ENCODE measurements at places on chromosomes 2 and 18.

DNA sequence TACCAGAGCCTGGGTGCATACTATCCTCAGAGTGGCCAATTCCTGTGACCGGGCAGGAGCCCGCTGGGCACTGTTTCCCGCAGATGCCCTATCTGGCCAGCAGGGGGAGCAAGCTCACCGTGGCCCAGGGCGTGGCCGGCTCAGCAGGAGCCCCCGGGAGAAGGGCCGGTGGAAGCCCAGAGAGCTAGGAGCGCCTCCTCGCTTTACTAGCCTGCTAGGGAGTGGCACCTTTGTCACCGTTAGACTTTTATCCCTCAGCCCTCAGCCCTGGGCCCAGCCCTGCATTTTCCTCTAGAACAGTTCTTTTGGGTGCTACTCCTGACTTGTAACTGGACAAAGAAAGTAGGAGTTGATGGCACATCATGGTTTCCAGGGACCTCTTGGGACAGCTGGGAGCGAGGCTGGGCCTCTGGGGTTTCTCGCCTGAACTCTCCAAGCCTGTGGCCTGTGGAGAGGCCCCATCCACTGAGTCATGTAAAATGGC lies 24.0 kb downstream of the TMEM177 start:
- peak; percentile 11 for DNase-seq

- DNase-seq: no peak
Measured at GRCh38 chr2:23434721-23435121, 49.7 kb downstream of the KLHL29 start.

DNA sequence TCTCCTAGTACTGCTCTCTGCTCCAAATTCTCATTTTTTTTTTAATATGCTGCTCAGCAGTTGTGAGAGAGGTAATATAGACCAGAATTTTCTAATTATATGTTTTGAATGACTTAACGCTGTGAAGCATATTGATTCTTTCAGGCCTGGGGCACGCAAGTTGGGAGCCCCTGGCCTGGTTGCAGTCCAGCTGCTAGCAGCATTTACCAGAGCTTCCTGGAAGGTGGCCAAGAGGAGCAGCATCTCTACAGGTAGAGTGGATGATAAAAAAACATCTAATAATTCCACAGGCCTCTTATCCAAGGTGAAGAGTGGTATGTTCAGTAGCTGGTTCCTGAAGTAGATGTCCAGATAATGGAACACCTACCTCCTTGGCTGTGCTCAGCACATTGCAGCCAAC lies 7.3 kb upstream of the UGP2 start:
- DNase-seq: no peak

DNA sequence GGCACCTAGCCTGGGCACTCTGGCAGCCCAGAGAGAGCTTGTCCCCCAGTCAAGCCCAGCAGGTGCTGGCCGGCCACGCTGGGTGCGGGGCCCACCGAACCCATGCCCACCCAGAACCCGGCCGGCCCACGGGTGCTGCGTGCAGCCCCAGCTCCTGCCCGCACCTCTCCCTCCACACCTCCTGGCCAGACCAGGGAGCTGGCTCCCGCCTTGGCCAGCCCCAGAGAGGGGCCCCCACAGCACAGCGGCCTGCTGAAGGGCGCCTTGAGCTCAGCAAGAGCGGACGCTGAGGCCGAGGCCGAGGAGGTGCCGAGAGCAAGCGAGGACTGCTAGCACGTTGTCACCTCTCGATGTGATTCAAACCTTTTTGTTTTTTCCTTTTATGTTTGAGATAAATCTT lies 407.0 kb upstream of the KCNJ3 start:
- no peak for DNase-seq

- DNase-seq: no peak
Measured at GRCh38 chr2:114610677-114611076, 168.2 kb downstream of the DPP10 start.

GRCh38 chr2:105504459-105504858 lies 105.6 kb upstream of the FHL2 start:
- no peak for DNase-seq

GRCh38 chr2:131056932-131057287 lies 36.4 kb downstream of the FAM168B start:
- no peak for DNase-seq

- no peak for DNase-seq
Measured at GRCh38 chr2:241268716-241269445, 46.6 kb downstream of the HDLBP start.

DNA sequence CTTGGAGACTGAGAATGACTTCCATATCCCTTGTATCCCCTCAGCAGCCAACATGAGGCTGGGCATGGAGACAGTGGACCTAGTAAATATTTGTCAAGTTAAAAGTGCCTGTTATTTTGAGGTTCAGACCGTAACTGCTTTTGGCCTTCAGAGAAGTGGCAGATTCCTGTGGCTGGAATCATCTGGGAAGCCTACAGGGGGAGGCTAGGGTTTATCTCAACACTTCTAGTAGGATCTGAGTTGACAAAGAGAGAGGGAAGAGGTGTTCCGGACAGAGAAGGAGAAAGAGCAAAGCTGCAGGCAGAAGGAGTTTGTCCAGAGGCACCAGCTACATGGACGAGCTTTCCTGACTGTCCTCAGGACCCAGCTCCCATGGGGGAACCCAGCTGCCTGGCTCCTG lies 27.0 kb downstream of the SLC14A2 start:
- no peak for DNase-seq

GRCh38 chr2:80302314-80303005 lies 2.1 kb downstream of the LRRTM1 start:
- no peak for DNase-seq

- DNase-seq: no peak
Measured at GRCh38 chr18:10400534-10401307, 53.7 kb upstream of the APCDD1 start.

- DNase-seq: no peak
Measured at GRCh38 chr2:19086231-19086651, 272.2 kb downstream of the OSR1 start.

DNA sequence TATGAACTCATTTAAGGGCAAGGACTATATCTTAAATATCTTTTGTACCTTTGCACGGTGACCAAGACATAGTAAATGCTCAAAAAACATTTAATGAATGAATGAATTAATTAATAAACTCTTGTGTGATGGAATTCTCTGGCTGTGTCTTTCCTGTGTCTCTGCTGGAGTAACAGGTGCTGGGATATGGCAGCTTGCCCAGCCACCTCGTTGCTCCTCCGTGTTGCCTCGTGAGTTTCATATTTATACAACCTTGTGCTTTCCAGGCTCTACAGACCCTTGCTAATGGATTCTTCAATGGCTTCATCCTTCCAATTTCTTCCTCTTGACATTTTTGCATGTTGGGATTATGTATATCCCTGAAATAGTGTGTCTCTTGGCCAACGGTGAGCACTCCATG lies 30.4 kb downstream of the CTAGE1 start:
- DNase-seq: no peak

DNA sequence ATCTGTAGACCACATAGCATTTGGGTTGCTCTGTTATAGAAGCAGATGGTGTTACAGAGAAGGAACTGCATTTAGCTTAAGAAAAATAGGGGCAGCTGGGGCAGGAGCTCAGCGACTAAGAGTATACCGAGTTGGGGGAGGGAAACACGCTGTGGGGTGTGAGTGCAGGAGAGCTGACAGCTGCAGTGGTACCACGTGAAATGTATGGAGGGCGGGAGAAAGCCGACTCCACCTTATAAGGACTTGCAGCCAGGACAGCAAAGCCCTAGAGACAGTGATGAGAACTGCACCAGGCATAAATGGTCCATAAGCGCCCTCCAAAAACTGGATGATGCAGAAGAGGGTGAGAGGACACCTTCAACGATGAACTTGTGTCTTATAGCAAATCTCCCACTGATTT lies 237.6 kb downstream of the PRKCE start:
- no peak for DNase-seq

DNA sequence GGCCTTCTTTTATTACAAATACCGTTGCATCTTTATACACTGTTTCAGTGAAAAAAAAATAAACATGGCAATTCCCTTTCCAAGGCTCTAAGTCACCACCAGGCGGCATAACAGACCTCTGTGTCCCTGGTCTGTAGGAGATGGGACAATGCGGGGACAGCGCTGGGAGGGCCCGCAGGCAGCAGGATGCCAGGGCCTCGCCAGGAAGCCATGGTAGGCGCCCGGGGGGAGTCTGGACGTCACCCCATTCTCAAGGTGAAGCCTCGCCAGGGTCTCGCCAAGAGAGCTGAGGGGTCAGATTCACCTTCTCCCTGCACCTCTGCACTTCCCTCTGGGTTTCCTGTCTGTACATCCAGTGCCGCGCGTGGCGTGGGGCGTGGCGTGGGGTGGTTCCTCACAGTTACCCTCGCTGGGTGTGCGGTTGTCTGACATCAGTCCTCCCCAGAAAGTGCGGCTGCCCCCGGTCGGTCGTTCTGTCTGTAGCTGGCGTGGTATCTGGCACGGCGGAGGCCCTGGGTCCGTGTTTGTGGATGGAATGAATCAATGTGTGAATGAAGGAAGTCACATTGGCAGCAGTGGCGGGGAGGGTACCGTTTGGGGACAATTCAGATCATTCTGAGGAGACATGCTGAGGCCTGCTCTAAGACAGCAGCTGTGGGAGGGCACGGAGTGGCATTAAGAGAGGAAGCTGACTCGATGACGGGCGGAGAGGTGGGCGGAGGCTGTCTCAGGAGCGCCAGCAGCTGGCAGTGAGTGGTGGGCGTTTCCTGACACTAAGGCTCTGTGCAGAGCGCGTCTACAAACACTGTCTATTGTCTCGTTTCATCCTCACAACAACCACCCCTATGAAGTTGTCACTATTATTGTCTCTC lies 46.0 kb downstream of the LRRFIP1 start:
- DNase-seq: no peak

DNA sequence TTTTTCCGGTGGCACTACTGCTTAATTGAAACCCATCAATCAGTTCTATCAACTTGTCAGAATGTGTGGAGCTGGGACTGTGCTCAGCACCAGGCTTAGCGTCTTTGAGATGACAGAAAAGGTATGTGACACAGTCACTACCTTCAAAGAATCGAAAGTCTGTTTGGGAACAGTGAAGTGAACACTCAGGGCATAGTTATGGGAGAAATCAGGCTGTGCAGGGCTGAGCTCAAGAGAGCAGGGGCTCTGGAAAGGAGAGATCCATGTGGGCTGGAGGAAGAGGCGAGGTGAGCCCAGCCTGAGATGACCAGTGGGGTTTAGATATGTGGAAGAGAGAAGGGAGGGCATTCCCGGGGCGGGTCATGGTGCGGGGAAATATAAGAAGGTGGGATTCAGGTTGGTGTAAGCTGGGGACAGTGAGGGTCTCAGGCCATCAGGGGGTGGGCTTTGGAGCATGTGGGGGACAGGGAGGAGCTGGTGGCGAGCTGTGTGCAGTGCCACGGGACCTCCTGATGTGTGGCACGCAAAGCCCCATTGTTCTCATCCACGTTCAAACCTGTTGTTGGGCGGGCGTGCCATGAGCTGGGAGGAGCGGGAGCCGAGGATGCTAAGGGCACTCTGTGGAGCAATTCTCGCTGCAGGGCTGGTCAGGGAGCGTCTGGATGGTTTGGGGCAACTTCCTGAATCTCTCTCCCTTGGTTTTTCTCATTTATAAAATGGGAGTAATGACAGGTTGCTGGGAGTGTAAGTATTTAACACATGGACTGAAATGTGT lies 72.5 kb downstream of the VAPA start:
- no peak for DNase-seq

- no peak for DNase-seq
Measured at GRCh38 chr2:104649866-104650265, 204.0 kb upstream of the POU3F3 start.

DNA sequence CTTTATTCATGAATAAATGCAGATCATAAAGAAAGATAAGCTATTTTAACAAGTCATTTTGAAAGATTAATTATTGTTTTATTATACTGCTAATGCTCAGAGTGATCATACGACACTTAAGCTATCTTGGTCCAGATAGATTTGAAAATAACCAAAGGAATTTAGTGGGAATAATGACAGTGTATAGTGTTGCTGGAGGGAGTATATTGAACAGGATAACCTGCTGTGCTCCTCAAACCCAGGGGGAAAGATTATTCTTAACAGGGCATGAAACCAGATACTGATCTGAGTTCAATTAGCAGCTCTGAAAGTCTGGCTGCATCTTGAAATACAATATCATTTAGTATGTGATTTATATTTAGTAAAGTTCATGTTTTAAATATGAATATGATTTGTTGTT lies 216.3 kb upstream of the ITGA4 start:
- no peak for DNase-seq

DNA sequence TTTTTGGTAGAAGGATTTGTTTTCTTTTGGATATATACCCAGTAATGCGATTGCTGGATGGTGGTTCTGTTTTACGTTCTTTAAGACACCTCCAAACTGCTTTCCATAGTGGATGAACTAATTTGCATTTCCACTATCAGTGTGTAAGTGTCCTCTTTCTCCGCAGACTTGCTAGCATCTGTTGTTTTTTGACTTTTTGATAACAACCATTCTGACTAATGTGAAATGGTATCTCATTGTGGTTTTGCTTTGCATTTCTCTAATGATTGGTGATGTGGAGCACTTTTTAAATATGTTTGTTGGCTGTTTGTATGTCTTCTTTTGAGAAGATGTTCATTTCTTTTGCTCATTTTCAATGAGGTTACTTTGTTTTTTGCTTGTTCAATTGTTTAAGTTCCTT lies 260.9 kb upstream of the CWC22 start:
- no peak for DNase-seq

DNA sequence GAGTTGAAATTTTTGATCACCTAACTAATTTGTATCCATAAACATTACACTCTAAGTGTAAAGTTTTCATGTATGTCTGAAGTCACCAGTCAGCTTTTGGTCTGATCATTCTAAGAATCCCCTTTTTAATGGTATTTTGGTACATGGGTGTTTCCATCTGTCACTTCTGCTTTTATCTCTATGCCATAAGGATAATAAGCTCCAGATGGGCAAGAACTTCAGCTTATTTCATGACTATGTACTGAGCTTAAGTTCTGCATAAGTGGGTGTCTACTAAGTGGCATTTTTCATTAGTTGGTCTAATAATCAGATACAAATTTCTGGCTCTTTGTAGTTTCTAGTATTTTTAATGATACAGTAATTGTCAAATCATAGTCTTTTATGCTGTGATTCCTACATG lies 20.4 kb downstream of the UBXN4 start:
- no peak for DNase-seq

DNA sequence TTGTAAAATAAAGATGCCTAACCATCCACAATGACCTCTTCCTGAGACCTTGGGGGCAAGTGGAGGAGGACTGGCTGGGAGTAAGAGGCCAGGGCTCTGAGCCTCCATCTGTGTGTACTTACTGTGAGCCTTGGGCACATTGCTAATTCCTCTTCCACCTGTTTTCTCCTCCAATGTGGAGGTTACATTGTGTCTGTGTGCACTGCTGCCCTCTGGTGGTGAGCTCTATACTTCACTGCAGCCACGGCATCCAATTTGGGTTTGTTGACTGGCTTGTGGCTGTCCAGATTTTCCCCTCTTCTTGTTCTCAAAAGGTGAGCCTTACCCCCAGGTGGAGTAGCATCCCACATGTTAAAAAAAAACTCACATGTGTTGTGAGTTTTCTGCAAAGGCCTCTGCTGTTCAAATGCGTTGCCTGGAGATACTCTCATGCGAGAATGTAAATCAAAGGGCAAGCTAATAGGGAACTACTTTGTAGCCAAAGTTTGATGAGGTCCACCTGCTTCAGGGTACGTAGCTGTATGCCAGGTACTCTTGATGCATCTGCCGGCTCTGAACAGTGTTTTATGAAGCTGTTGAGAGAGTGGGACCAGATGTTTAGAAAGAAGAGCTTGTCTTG lies 80.8 kb downstream of the APOB start:
- DNase-seq: no peak

Measured in cortex of kidney (tissue), 1 donor.